Ascending aorta (tissue), 2 donors: ENCODE measurements at places on chromosomes 1 and 21. TPM values are rescaled to one million over a fixed set of nuclear protein-coding genes. Genes with fewer than 3 reads are reported as not detected.

Gene FASLG
- not detected for total RNA-seq

Gene LENEP
- not detected for total RNA-seq

Gene CFHR3
- not detected for total RNA-seq

Gene FUBP1
- total RNA-seq: 90.3 TPM

Gene GNAT2
- total RNA-seq: not detected

Gene OR10Z1
- not detected for total RNA-seq

Gene DDR2
- 77.9 TPM for total RNA-seq

Gene FAM163A
- not detected for total RNA-seq

Gene CLDN14
- total RNA-seq: not detected

Gene ZNF697
- total RNA-seq: 0.11 TPM

Gene F5
- not detected for total RNA-seq

Gene ZMYND12
- not detected for total RNA-seq

Gene DCAF6
- 9.8 TPM for total RNA-seq

Gene CAPN9
- not detected for total RNA-seq

Gene PGLYRP4
- not detected for total RNA-seq

Gene EIF4G3
- 33.7 TPM for total RNA-seq

Gene TSPEAR
- not detected for total RNA-seq

Gene TBX15
- total RNA-seq: 1.8 TPM

Gene KDF1
- total RNA-seq: not detected

Gene KLHL12
- total RNA-seq: 17.8 TPM

Gene FCRL6
- total RNA-seq: not detected

Gene PRRX1
- 123 TPM for total RNA-seq

Gene TFAP2E
- 10.2 TPM for total RNA-seq

Gene SLC1A7
- total RNA-seq: not detected

Gene KNCN
- not detected for total RNA-seq

Gene TNNT2
- total RNA-seq: not detected

Gene ASAP3
- total RNA-seq: 125 TPM

Gene KRTAP19-3
- not detected for total RNA-seq

Gene CNR2
- not detected for total RNA-seq

Gene MX1
- total RNA-seq: 82.5 TPM

Gene GRIK1
- not detected for total RNA-seq

Gene USP21
- total RNA-seq: 31.9 TPM

Gene A3GALT2
- not detected for total RNA-seq

Gene KCTD3
- total RNA-seq: 55.8 TPM

Gene TMEM240
- total RNA-seq: not detected

Gene EDARADD
- total RNA-seq: not detected

Gene HSD3B2
- total RNA-seq: 9.9 TPM

Gene C1QB
- 454 TPM for total RNA-seq

Gene DDX20
- total RNA-seq: 11.3 TPM

Gene ADAMTS4
- total RNA-seq: 109 TPM

Gene CNIH4
- total RNA-seq: 26.9 TPM

Gene GBP4
- 6.6 TPM for total RNA-seq
